Progenitor cell of endocrine pancreas (in vitro differentiated cells): ENCODE measurements at places on chromosomes 16 and 17.

DNA sequence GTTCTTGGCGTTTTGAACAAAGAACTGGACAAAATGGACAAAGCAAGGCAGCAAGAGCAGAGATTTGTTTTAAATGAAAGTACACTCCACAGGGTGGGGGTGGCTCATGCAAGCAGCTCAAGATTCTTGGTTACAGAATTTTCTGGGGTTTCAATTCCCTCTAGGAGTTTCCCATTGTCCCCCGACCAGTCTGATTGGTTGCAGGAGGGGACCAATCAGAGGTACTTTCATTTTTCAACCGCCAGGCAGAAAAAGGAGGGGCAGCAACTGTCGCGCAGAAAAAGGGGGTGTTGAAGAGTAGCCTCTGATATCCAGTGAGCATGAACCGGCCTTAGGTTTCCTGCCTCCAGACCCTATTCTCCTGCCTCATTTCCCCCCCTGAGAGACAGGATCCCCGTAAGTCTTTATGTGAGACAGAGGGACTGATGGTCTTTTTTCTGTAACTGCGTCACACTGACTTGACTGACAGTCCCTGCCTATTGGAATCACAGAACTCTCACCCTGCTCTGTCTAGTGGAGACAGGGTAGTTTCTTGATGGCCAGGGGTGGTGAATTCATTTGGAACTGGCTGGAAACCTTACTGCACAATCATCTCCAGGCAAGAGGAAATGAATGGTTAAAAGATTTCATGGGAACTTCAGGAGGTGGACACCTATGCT is 59.4 kb upstream of the ALOX12 start:
- DNase-seq: no peak

- no peak for DNase-seq
Measured at GRCh38 chr17:72775237-72775636, 317.3 kb downstream of the SLC39A11 start.

DNA sequence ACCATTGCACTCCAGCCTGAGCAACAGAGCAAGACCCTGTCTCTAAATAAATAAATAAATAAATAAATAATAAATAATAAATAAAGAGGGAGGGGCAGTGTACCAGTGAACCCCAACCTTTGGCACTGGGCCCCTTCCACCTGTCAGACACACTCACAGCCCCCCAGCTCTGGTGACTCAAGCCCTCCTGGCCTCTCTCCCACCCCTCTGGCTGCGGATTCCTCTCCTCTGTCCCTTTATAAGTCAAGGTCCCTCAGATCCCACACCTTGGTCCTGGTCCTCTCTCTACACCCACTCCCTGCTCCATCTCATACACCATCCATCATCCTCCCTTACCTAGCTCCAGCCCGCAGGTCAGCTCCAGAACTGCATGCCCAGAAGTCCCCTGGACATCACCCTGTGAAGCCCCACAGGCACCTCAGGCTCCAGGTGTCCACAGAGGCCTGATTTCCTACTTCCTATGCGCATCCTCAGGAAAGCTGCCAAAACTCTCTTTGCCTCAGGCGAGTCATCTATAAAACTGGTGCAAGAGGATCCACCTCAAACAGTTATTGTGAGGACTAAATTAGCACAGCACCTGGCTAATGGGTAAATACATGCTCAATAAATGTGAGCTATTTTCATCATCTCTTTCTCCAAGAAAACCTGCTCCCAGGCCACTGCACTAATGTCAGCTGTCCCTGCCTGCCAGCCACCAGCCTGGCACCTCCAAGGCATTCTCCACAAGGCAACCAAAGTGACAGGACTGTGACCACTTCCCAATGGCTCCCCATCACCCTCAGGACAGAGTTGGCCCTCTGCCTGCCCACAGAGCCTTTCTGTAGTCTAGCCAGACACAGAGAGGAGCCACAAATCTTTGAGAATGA is 46.8 kb downstream of the BEAN1 start:
- no peak for DNase-seq

- peak; percentile 44 for DNase-seq
Measured at GRCh38 chr17:73311428-73311780, 397 bp downstream of the CDC42EP4 start.

DNA sequence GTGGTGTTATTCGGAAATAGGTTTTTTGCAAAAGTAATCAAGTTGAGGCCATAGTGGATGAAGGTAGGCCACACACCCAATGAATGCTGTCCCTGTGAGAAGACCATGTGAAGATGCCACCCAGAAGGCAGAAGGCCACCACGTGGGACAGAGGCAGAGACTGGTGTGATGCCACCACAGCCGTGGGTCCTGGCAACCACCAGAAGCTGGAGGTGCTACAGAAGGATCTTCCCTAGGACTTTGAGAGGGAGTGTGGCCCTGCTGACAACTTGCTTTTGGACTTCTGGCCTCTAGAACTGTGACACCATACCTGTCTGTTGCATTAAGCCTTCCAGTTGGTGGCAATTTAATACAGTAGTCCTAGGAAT is 49.3 kb downstream of the RMI2 start:
- DNase-seq: no peak

- no peak for DNase-seq
Measured at GRCh38 chr16:28981517-28981916, 3.3 kb upstream of the LAT start.

DNA sequence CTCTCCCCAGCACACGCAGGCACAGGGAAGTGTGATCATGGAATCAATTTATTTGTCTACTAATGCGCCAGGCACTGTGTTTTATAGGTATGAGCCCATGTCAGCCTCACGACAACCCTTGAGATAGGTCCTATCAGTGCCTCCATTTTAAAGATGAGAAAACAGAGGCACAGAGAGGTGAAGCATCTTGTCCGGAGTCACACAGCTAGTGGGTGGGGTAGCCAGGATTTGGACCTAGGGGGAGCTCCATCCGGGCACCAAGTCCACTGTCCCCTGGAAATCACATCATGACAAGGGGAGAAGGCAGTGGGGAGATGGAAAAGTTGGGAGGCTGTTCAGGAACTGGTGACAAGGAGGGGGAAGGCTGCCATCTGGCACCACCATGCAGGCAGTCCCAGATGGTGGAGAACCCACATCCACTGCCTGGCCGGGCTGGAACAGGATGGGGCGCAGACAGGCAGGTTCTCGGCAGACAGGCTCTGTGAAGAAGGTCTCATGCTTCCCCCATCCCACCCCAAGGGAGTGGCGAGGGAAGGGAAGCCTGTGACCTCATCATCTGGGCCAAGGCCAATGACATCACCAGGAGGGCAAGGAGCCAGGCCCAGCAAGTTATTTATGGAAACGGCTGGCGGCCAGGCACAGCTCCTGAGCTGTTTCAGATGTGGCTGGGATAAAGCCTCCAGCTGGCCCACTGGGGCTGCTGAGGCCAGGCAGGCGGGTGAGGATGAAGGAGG is 126.0 kb upstream of the SDK2 start:
- no peak for DNase-seq

DNA sequence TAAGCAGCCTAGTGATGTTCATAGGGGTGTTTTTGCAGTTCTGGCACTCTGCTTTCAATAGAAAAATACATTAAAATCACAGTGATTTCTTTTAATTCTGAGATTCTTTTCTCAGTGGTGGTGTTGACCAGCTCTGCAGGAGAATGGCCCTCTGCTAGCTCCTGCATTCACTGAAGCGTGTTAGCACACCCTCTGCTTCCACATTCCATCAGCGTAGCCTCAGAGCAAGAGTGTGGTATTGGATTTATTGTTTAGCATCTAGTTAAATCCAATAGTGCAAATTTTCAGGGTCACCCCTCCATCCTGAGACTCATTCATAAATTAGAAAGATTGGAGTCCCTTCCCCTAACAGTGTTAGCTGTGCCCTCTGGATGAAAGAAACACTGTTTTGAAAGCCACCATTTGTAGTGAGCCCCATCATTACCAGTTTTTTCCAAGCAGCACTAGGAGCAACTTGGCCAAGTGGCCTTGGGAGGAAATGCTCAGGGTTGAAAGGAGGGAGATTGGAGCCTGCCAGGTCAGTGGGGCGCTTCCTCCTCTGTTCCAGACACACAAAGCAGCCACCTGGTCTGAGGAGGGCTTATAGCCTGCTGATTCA is 45.7 kb downstream of the B9D1 start:
- no peak for DNase-seq

- DNase-seq: peak; percentile 65
Measured at GRCh38 chr16:23801378-23801777, 34.4 kb upstream of the PRKCB start.

GRCh38 chr16:84677017-84677803 is 22.6 kb upstream of the USP10 start:
- no peak for DNase-seq

- no peak for DNase-seq
Measured at GRCh38 chr16:84476401-84476800, 28.1 kb downstream of the MEAK7 start.

- DNase-seq: no peak
Measured at GRCh38 chr16:13923703-13924298, 3.8 kb downstream of the ERCC4 start.

DNA sequence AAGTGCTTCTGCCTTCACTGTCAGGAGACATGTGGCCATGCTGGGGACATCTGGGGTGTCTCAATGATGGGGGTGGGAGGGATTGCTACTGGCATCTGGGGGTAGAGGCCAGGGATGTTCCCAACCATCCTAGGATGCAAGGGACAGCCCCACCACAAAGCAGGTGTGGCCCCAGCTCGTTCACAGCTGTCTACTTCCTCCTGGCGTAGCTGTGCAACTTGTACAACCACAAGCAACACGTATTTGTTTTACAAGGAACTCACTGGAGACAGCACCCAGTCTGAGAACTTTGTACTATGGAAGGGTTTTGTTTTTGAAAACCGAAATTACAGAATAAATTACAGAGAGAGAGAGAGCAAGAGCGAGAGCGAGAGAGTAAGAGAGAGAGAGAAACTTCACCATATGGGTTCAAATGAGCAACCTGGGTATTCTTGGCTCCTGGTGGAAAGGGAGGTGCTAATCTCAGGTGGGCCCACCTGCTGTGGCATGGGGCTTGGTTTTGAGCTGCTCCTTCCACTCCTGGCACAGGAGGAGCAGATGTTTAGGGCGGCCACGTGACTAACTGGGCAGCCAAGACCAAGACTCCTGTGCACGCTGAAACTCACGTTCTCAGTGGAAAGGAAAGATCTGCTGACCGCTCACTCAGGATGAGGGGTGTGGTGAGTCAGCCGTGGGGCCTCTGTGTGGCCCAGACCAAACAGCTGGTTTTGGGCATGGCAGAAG is 17.5 kb upstream of the TNFRSF13B start:
- no peak for DNase-seq

DNA sequence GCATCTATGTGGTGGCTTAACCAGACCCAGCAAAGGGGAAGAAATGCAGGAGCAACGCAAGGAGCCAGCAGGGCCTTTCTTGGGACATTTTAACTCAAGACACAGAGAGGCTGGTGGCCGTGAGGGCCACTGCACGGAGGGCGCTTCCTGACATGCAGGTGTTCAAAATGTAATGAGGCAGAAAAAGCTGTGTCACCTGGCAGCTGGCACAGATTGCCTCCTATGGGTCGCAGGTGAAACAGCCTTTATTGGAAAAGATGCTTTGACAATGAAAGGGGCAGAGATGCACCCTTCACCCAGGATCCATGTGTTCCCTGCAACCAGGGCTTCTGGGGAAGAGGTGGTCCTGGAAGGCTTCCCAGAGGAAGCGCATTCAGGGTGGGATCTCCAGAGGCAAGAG is 219.3 kb downstream of the XYLT1 start:
- DNase-seq: no peak

DNA sequence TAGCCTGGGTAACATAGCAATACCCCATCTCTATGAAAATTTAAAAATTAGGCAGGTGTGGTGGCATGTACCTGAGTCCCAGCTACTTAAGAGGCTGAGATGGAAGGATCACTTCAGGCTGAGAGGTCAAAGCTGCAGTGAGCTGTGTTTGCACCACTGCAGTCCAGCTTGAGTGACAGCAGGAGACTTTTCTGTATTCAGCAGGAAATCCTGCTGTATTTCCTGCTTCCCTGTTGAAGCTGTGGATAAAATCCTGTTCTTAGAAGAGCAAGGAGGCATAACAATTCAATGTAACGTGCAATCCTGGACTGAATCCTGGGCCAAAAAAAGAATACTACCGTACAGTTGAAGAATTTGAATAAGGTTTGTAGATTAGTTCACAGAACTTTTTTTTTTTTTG is 62.2 kb downstream of the FBXL20 start:
- no peak for DNase-seq

DNA sequence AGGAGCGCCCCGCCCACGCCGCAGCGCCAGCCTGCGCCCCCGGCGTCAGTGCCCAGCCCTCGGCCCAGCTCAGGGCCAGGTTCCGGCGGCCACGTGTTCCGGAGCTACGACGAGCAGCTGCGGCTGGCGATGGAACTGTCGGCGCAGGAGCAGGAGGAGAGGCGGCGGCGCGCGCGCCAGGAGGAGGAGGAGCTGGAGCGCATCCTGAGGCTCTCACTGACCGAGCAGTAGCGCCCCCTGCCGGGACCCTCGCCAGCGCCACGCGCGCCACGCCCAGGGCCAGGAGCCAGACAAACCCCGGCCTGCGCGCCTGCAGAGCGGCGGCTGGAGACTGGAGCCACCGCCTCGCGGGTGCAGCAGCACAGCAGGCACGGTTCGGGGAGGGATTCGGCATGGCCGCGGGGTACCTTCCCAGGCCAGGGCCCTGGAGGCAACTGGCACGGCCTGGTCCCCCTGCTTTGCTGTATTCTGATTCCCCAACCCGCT is 9.3 kb downstream of the CORO6 start:
- DNase-seq: peak; percentile 88

GRCh38 chr17:4269915-4270314 is 6.1 kb upstream of the ANKFY1 start:
- no peak for DNase-seq

- DNase-seq: no peak
Measured at GRCh38 chr17:8912084-8912981, 44.9 kb upstream of the PIK3R6 start.

DNA sequence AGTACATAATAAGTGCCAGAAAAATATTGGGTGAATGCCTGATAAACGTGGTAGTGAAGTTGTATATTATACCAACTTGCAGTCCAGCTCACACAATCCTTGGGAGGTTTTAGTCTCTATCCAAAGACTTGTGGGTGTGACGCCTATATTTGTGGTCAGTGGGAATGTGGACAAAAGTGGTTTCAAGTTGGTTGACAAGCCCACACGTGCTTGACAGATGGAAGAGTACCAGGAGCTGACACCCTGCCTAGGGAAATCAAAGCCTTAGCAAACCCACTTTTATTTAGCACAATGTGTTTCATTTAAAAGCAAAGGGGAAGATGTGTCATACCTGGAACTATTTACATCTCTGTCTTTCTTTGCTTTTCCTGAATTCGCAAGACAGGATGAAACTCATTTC is 79.0 kb downstream of the CA10 start:
- DNase-seq: no peak

- no peak for DNase-seq
Measured at GRCh38 chr16:55585631-55586030, 19.1 kb downstream of the CAPNS2 start.

DNA sequence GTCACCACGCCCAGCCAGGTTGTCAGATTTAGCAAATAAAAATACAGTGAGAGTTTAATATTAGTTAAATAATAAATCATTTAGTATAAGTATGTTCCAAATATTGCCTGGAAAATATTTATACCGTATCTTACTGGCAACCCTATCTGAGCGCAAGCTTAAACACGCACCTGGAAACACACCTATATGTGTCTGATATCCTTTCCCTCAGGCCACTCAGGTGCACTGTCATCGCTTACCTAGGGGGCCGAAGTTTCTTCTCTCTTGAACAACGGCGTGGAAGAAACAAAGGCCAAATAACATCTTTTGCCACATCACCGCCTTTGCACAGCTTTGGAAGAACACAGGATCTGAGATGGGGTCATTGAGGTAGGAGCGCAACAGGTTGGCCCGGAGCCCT is 54.0 kb downstream of the LYRM1 start:
- no peak for DNase-seq

- no peak for DNase-seq
Measured at GRCh38 chr17:81412490-81413093, 17.3 kb downstream of the BAHCC1 start.
